Liver (tissue), 10 donors: ENCODE measurements at places on chromosomes 1 and 21.
A peak's percentile ranks its signal among the peaks of the same experiment; 100 is the strongest.

- H3K36me3 ChIP-seq, result no peaks in the 10 kb centered on the region
- H3K27me3 ChIP-seq, result no peaks in the 10 kb centered on the region
- no peak overlapping the region for H3K4me3 ChIP-seq
- H3K4me1 ChIP-seq, result peaks cover 8% of the 10 kb centered on the region
- DNase-seq, result no peak
Measured at GRCh38 chr1:173430677-173431303, 46.3 kb upstream of the PRDX6 start.

GRCh38 chr1:107661158-107661557 lies 303.8 kb downstream of the VAV3 start:
- no peak overlapping the region for H3K27ac ChIP-seq
- no peaks in the 10 kb centered on the region for H3K27me3 ChIP-seq
- no peak for DNase-seq
- H3K36me3 ChIP-seq, result no peaks in the 10 kb centered on the region
- no peak overlapping the region for H3K4me3 ChIP-seq

DNA sequence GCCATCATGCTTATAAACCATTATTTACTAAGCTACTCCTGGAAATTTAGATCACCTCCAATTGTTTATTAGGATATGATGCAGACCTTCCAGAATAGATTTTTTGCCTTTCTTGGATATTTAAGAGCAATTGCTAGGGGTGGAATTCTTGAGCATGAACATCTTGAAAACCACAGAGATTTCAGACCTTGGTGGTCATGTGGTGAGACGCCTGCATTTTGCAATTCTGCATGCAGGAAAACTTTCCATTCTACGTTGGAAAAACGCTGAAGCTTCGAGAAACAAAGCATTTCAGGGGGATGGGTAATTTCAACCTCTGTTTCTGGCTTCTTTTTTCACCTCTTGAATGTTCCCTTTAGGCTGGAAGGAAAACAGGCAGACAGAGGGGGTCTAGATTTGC lies 596.3 kb downstream of the KIF26B start:
- no peaks in the 10 kb centered on the region for H3K4me1 ChIP-seq
- no peaks in the 10 kb centered on the region for H3K27me3 ChIP-seq
- no peak overlapping the region for H3K4me3 ChIP-seq
- no peak for DNase-seq
- H3K27ac ChIP-seq, result no peak overlapping the region

DNA sequence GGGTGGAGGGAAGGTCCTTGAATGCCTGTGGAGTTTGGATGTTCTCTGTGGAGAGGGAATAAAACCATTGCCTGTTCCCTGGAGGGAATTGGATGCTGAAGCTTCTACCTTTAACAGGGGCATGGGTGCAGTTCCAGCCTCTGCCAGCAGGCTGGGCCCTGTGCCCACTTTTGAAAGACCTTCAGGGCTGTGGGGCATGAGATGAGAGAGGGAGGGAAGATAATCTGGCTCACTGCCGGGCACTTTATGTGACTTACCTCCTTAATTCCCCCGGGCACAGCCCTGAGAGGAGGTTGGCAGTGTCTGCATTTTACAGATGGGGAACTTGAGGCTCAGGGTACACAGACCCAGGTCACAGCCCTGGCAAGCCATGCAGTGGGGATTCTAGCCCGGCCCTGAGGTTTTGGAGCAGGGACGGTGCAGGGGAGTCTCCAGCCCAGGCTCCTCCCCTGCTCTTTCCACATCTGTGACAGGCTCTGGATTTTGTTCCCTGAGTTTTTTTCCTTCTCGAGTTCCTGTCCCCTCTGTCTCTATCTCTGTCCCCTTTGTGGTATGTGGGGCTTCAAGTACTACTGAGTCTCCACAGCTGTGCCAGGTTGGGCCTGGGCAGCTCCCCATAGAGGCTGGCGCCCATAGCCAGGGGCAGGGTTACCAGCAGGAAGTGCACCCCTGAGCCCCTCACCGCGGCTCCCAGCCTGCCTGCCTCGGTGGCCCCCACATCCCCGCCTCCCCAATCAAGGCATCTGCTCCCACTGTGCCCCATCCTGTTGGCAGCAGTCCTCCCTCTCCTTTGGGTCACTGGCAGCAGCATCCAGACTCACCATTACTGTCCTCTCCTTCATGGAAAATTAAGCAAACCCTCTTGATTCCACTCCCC lies 14.0 kb upstream of the THEMIS2 start:
- no peaks in the 10 kb centered on the region for H3K27me3 ChIP-seq
- no peaks in the 10 kb centered on the region for H3K36me3 ChIP-seq
- no peak overlapping the region for H3K27ac ChIP-seq
- no peak overlapping the region for H3K4me3 ChIP-seq

- H3K27ac ChIP-seq, result no peak overlapping the region
- no peaks in the 10 kb centered on the region for H3K27me3 ChIP-seq
- peak overlapping the region; percentile 55 for H3K4me3 ChIP-seq
- peak; percentile 60 for DNase-seq
- peaks cover 4% of the 10 kb centered on the region for H3K4me1 ChIP-seq
Measured at GRCh38 chr1:52368383-52369172, 2.6 kb upstream of the CC2D1B start.

DNA sequence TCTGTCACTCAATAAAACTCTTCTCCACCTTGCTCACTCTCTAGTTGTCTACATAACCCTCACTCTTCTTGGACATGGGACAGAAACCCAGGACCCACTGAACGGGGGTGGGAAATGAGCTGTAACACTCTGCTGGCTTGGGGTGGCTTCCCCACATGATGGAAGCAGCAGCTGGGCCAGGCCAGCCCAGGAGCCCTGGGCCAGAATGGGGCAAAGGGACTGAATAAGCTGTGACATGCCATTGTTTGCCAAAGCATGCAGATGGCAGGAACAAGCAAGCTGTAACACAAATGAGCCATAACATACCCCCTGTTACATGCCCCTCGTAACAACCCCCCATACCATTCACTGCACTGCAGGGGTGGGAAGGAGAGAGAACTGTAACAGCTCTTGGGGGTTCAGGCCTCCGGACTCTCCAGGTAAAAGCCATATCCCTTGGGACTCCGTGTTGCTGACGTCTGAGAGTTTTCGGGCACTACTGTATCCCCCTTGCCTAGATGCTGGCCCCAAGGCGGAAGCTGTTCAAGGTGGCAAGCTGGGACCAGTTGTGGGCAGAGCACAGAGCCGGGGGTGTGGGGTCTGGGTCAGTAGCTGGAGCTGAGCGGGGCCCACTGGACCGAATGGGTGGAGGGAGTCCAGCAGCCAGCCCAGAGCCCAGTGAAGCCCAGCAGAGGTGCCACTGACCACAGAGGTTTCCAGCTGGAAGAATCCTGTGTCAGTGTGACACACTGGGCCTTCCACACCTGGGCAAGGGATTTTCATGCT lies 56.1 kb upstream of the DMRTB1 start:
- no peak overlapping the region for H3K27ac ChIP-seq
- H3K4me1 ChIP-seq, result no peaks in the 10 kb centered on the region
- no peak overlapping the region for H3K4me3 ChIP-seq
- DNase-seq, result no peak

DNA sequence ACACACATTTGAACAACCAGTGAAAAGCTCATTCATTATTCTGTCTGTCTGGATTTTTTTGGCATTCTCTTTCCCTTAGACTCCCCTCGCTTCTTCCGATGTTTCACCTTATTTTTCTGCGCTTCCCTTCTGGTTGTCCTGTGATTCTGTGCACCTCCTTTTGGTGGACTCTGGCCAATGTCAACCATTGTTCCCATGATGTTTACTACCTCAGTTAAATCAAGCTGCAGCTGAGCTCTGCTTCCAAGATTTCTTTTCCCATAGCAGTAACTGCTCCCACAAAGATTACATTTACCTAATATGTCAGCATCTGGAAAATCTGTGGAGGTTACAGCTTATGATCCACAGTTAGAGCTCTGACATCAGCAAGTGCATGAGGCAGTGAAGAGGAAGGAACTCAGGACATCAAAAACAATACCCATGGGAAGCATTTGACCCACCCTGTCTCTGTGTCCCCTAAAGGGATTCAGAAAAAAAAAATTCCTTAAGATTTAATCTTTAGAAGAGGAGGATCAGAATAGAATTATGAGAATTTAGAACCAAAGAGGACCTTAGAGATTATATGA lies 69.9 kb upstream of the ADAMTS5 start:
- no peaks in the 10 kb centered on the region for H3K36me3 ChIP-seq
- no peak overlapping the region for H3K27ac ChIP-seq
- DNase-seq, result no peak
- no peaks in the 10 kb centered on the region for H3K4me1 ChIP-seq
- H3K27me3 ChIP-seq, result peaks cover 2% of the 10 kb centered on the region
